Fibroblast of villous mesenchyme (primary cell): ENCODE measurements at places on chromosomes 11 and 22. TPM values are rescaled to one million over a fixed set of nuclear protein-coding genes. Genes with fewer than 3 reads are reported as not detected.

The SCGB1C1 gene
- not detected in 2 replicates for total RNA-seq

GRCh38 chr11:74820763-74821162, 72.1 kb downstream of the RNF169 start:
- DNase-seq = peak; percentile 87

DNA sequence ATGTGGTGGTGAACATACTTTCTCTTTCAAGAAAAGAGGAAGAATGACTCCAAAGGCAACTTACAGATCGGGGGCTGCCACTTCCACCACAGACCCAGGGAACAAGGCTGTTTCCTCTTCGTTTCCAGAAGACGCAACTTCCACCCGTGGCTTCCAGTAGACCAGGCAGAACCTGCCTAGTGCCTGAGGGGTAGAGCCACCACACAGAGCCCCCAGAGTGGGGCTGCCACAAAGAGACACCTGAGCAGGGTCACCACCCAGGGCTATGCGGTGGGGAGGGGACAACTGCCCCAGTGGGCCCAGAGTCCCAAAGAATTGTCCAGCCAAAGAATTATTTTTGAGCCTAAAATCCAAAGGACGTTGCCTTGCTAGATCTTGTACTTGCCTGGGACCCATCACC, 16.7 kb upstream of the PHF21B start:
- no peak for DNase-seq

DNA sequence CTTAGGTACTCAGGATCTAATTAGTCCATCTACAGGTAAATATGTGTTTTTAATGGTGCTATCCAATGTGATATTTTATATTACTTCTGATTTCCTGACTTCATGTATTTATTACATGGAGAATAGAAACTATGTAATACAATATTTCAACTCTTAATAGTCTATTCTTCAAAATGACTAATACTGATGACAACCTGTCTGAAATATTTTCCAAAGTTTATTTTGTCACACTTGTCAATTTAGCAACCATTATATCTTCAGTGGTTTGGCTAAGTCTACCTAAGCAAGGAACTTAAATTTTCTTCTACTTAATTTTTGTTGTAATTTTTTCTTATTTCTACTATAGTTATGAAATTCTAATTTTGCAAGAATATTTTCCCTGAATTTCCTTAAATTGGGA, 55.0 kb upstream of the CNTN5 start:
- DNase-seq = no peak
